ENCODE measurements at places on chromosomes 1 and 21.

DNA sequence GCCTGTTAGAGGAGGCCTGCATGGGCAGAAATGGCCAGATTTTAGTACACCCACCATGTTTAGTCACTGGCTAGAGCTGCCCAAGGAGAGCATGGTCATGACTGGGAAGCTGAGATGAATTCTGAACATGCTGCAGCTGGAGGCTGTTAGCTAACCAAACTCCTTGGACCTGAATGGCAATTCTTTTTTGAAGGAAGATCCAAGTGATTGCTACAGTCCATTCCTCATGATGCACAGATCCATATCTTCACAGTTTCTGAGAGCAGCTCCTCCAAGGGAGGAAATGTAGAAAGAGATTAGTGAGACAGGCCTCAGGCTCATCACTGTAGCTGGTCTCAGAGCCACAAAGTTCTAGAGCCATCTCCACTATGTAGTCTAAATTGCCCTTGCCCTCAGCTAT is 11.1 kb downstream of the ZFYVE9 start:
- no peak for DNase-seq

DNA sequence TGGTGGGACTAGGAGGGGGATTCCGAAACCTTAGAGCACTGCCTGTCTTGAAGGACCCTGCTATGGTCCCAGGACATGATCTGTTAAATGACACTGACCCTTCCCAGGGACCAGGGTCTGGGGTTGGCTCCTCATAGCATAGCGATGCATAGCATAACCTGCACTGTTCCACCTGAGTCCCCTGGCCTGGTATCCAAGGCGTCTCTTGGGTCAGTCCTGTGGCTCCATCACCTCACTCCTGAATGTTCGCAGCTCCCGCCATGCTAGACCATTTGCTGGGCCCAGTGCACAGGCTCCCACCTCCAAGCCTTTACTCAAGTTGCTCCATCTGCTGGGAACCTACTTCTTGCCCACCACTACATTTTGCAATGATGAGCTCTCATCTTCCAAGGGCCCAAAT is 39.0 kb upstream of the MAGOH start:
- no peak for DNase-seq

DNA sequence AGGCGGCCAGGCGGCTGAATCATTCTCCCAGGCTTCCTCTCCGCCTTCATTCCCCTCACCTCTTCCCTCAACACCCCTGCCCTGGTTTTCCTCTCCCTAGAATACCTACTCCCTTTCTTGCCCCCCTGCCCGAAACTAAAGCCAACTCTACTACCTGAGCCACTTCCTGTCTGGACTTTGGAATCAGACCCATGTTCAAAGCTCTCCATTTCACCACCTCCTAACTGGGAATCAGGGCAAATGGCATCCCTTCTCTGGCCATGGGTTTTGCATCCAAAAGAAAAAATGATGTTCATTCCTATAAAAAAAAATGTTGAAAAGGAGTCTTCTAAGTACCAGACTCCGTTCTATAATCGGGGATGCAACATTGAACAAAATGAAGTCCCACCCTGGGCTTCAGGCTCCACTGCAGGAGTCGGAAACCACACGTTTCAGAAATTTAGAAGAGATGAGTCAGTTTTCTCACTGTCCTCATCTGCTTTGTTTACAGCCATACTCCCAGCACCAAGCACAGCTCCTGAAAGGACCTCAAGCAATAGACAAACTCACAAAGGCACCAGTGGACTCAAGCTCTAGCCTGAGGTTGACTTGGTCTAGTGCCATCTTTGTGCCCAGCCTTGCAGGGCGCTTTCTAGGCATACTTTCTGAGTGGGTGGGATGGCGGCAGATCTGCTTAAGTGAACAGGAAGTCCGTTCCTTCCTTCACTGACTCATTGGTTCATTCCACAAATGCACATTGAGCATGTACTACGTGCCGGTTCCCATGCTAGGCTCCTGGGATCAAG is 176.2 kb downstream of the IGSF21 start:
- DNase-seq: peak; percentile 73

GRCh38 chr1:28804071-28804470 is 7.9 kb upstream of the OPRD1 start:
- no peak for DNase-seq

GRCh38 chr1:109650609-109651008 is 5.3 kb upstream of the GSTM4 start:
- no peak for DNase-seq

DNA sequence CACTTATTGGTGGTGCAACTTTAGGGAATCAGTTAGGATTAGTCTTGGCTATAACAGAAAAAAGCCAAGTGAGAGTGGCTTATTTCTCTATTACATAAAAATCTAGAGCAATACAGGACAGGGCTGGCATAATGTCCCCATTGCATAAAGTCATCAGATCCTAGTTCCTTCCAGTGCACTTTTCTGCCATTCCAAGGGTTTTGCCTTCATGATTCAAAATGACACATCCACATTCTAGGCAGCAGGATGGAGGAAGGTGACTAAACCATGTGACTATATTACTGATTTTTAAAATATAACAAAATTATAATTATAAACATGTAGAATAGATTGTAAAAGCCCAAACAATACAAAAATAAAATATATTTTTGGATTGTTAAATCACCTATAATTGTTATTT is 18.8 kb downstream of the JUN start:
- peak; percentile 46 for DNase-seq

DNA sequence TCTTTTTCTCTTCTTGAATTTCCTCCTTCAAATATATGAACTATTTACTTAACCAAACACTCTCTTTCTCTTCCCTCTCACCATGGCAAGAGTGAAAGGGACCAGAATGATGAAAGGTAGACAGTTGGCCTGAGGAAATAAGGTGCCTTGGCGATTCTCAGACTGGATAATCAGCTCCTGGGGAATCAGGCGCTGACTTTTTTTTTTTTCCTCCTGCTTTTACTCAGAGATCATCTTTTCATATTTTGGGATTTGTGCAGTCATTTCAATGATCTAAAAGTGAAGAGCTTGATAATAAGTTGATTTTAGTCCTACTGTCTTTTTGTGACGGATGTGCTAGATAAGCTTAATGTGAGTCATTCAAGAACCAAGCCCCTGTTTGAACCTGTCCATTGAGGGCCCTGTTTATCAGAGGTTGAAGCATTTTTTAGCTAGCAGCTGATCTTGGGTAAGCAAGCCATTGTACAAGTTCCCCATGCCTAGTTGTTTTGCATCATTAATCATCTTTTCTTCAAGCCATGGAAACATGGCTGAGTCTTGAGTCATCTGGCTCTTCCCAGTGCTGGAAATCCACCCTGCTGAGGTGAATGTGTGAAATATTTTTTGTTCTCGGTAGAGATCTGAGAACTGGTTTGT is 40.8 kb downstream of the ITSN1 start:
- peak; percentile 88 for DNase-seq

Data from Daoy (cell line).